ENCODE measurements at places on chromosomes 13 and 19. TPM values are rescaled to one million over a fixed set of nuclear protein-coding genes. Genes with fewer than 3 reads are reported as not detected.

- H3K4me3 ChIP-seq: no peak overlapping the region
- H3K4me1 ChIP-seq: peaks cover 9% of the 10 kb centered on the region
- no peaks in the 10 kb centered on the region for H3K36me3 ChIP-seq
- H3K27ac ChIP-seq: no peak overlapping the region
Observed at GRCh38 chr13:97797553-97797952, 155.9 kb upstream of the IPO5 start.

DNA sequence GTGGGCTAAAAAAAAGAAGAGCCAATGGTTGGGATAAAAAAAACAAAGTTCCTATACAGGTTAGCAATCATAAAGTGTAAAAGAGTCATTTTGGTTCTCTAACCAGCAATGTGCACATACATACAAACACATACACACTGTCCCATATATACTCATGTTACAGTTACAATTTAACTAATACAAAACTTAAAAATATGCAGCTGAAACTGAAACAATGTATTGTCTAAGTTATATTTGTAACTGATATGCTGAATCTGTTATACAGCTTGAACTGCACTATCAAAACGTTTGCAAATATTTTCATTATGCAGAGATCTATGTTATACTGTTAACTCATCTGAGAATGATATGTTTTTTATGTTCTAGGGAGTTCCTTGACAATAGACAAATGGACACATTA is 173.7 kb downstream of the KLF12 start:
- no peak for DNase-seq
- no peak overlapping the region for H3K27ac ChIP-seq
- H3K4me3 ChIP-seq: no peak overlapping the region
- H3K4me1 ChIP-seq: peaks cover 18% of the 10 kb centered on the region
- no peaks in the 10 kb centered on the region for H3K36me3 ChIP-seq

Gene IGFL1
- not detected for total RNA-seq

Gene ZNF737
- total RNA-seq: 15.3 TPM

DNA sequence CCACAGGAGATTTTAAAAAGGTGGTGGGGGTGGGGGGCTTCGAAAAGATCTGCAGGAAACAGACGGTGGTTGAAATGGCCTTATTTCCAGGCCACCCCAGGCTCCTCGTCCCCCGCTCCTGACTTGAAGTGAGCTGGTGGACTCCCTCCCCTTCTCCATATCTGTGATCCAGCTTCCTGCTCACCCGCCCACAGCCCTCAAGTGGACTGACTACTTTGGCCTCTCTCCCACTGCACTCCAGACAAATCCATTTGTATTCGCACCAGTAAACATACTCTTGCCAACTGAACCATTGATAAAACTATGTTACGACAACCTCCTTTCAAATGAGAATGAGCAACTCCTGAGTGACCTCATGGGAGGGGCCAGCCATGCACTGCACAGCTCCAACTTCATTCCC is 259.5 kb downstream of the COL4A1 start:
- no peak overlapping the region for H3K4me3 ChIP-seq
- H3K27me3 ChIP-seq: peaks cover 5% of the 10 kb centered on the region
- H3K4me1 ChIP-seq: no peaks in the 10 kb centered on the region
- no peak overlapping the region for H3K27ac ChIP-seq
- H3K36me3 ChIP-seq: no peaks in the 10 kb centered on the region

DNA sequence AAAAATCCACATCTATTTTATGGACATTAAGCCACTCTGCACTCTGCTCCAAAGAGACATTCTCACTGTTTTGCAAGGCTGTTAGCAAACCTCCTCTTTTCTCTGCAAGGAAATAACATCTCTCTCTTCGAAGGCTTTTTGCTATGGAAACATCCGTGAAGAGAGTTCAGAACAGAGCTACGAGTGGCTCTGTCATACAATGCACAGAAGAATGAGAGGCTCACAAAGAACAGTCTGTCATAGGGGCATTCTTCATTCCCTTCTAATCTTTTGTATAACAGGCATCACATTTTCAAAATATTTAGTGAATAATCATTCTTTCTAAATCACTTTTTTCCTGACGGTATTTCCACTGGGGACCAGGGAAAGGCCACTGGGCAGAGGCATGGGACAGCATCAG is 346.1 kb downstream of the IRS2 start:
- H3K27ac ChIP-seq: no peak overlapping the region
- H3K27me3 ChIP-seq: no peaks in the 10 kb centered on the region
- no peak overlapping the region for H3K4me3 ChIP-seq

Gene ZNF285
- total RNA-seq: 5.3 TPM

Gene PLIN4
- not detected for total RNA-seq

GRCh38 chr13:47277774-47278173 is 380.9 kb upstream of the HTR2A start:
- H3K4me3 ChIP-seq: no peak overlapping the region
- H3K4me1 ChIP-seq: no peaks in the 10 kb centered on the region
- H3K27ac ChIP-seq: no peak overlapping the region
- H3K36me3 ChIP-seq: no peaks in the 10 kb centered on the region

Gene HSH2D
- not detected for total RNA-seq

Gene SLC46A3
- 13.1 TPM for total RNA-seq

- H3K4me1 ChIP-seq: no peaks in the 10 kb centered on the region
- DNase-seq: no peak
- H3K36me3 ChIP-seq: peaks cover 39% of the 10 kb centered on the region
- H3K27me3 ChIP-seq: no peaks in the 10 kb centered on the region
- no peak overlapping the region for H3K4me3 ChIP-seq
Observed at GRCh38 chr13:49185264-49185663, 34.9 kb upstream of the MLNR start.

GRCh38 chr19:19327672-19328071 is 7.0 kb downstream of the MAU2 start:
- H3K4me3 ChIP-seq: no peak overlapping the region
- no peaks in the 10 kb centered on the region for H3K27me3 ChIP-seq
- H3K27ac ChIP-seq: no peak overlapping the region
- peaks cover 5% of the 10 kb centered on the region for H3K4me1 ChIP-seq

DNA sequence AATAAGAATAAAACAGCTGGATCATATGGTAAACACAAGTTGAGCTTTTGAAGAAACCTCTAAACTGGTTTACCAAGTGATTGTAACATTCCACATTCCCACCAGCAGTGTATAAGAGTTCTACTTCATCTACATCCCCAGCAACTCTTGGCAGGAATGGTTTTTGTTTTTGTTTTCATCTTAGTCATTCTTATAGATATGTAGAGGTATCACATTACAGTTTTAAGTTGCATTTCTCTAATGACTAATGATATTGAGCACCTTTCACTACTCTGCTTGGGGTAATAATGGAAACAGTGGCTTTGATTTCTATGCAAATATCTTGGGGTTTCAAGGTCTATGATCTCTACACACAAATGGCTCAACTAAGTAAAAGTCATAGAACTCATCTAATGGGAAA is 614.5 kb downstream of the TBC1D4 start:
- no peaks in the 10 kb centered on the region for H3K27me3 ChIP-seq
- H3K36me3 ChIP-seq: peaks cover 4% of the 10 kb centered on the region
- no peaks in the 10 kb centered on the region for H3K4me1 ChIP-seq
- DNase-seq: no peak
